Urothelium cell line (cell line): ENCODE measurements at places on chromosomes 2 and 18.
A peak's percentile ranks its signal among the peaks of the same experiment; 100 is the strongest.

DNA sequence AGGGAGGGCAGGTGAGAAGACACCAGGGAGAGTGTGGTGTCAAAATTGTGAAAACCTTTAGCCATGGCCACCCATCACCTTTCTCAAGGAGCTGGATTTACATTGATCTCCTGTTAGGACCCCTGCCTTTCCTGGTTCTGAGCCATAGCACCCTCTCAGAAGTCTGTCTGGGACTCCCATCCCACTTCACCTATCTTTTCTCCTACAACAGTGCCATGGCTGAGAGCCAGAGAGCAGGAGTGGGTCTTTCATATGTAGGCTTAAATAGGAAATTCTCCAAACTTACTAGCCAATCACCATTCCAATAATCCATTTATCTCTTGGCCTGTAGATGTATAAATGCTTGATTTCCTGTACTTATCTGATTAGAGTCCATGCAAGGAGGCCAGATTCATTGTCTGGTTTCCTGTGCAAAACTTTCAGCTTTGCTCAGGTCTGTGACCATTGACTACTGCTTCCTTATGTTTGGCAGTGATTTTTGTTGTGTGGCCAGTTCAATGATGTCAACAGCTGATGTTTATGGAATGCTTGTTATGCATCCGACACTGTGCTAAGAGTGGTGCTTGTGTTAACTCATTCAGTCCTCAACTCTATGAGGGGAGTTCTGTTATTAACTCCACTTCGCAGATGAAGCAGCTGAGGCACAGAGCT, 57.6 kb upstream of the IGFBP5 start:
- DNase-seq = no peak

DNA sequence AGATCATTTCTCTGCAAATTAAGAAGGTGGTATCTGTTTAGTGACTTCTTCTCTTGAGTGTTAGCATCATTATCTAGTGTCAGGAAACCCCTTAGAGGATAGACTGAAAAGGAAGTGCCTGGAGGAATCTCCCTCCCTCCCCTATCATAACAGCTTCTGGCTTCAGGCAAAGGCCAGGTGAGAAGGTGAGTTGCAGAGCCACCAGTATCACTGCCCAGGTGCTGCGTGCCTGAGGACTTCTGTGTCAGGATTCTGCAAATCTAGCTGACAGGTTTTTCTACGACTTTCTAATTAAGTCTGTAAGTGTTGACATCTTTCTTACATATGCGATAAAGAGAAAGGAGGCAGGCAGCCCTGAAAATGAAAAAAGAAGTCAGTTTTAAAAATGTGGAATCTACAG, 111.9 kb downstream of the CCDC85A start:
- DNase-seq = no peak

GRCh38 chr2:23803264-23803964, 123.5 kb downstream of the ATAD2B start:
- DNase-seq = no peak

DNA sequence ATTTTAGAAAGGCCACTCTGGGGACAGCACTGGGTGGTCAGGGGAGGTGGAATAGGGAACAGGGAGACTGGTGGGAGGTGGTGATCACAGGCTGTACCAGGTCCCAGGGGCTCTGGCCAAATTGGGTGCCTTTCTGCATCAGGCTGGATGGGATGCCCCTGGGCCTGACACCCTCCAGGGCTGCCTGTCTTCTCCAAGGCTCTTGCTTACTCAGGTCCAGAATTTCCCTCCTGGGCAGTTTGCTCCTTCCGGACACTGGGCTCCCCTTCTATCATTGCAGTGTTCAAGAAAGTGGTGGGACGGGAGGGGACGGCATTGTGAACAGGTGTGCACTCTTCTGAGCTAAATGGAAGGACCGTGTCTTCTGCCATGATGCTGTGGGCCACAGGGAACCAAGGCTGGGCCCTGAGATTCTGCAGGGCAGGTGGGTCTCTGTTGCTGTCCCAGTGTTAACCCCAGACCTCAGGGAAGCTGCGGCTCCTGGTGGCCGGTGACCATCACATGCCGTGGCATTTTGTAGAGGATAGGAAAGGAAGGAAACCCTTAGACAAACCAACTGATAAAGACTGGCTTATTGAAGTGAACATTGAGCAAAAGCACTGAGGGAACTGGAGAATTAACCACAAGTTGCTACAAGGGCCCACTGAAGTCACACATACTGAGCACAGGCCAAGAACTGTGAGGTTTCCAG, 93.7 kb upstream of the HS6ST1 start:
- DNase-seq = no peak

DNA sequence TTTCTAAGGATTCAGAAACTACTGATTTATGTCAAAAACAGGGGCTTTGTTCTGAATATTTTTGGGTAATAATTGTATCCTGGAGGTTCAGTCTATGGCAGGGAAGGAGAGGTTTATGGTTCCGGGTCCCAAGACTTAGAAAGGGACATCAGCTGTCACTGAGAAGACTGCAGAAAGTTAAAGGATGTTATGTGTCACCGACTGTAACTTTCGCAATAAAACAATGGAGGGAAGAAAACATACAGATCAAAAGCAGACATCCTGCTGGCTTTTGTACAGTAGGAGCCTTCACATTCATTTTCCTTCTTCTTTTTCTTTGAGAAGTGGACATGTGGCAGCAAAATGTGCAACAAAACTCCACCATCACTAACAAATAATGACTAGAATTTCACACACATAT, 900.7 kb upstream of the SOX11 start:
- no peak for DNase-seq

DNA sequence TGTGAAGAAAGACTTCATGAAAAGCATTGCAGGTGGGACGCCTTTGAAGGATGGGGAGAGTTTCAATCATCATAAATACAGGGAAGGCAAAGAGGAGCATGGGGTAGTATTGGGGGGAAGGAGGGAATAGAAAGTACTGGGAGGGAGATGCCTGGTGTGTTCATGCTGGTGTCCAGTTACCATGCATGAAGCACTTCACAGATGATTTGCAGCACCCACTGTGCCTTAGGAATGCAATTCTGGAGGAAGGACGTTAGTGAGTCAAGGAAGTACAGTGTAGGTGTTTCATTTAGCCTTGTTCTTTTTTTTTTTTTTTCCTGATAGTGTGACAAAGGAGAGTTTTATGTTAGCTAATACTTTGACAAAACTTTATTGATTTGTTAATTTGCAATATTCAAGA, 36.8 kb downstream of the ADAM23 start:
- no peak for DNase-seq

DNA sequence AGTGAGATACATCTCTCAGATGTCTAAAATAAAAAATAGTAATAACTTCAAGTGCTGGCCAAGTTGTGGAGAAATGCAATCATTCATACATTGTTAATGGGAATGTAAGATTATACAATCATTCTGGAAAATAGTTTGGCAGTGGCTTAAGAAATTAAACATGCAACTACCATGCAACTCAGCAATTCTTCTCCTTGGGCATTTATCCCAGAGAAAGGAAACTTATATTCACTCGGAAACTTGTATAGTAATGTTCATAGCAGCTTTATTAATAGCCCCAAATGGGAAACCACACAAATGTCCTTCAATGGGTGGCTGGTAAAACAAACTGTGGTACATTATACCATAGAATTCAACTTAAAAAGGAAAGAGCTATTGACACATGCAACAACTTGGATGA, 274.0 kb upstream of the SPRED2 start:
- DNase-seq = no peak

GRCh38 chr2:174635776-174636404, 38.3 kb upstream of the WIPF1 start:
- no peak for DNase-seq

- no peak for DNase-seq
Observed at GRCh38 chr18:47206945-47207637, 30.9 kb upstream of the IER3IP1 start.

- DNase-seq = no peak
Observed at GRCh38 chr2:29065068-29065811, 9.1 kb downstream of the PCARE start.

DNA sequence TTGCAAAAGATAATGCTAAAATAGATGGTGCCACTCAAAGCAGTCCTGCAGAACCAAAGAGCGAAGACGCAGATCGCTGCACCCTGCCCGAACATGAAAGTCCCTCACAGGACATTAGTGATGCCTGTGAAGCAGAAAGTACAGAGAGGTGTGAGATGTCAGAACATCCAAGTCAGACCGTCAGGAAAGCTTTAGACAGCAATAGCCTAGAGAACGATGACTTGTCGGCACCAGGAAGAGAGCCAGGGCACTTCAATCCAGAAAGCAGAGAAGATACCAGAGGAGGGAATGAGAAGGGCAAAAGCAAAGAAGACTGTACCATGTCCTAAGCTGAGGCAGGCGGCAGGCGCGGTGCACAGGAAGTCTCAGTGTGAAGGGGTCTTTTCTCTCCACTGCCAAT, 34.8 kb upstream of the RBM44 start:
- no peak for DNase-seq

- no peak for DNase-seq
Observed at GRCh38 chr18:25279556-25279955, 72.4 kb downstream of the ZNF521 start.

GRCh38 chr2:74481961-74482800, 617 bp downstream of the CCDC142 start:
- DNase-seq = peak; percentile 63

- DNase-seq = peak; percentile 20
Observed at GRCh38 chr2:3493615-3494007, 25.7 kb downstream of the ADI1 start.

GRCh38 chr2:63849381-63850203, 7.9 kb downstream of the UGP2 start:
- DNase-seq = no peak

- DNase-seq = no peak
Observed at GRCh38 chr2:169372561-169372960, 10.2 kb upstream of the LRP2 start.

DNA sequence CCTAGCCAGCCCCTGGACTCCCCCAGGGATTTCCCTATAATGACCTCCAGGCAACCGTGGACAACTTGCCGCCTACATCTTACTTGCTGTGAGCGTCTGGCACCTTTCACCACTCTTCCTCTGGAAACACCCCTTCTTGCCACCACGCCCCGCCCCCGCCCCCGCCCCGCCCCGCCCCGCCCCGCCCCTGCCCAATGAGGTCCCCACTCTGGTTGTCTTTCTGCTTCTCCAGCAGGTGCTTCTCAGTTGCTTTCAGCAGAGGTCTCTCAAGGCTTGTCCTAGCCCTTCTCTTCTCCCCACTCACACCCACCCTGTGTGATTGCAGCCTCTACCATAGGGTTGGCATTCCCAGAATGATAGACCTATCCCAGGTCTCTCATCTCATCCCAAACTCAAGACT, 214.5 kb downstream of the EN1 start:
- DNase-seq = no peak

GRCh38 chr2:118481299-118481698, 366.1 kb downstream of the EN1 start:
- no peak for DNase-seq

- no peak for DNase-seq
Observed at GRCh38 chr2:186713691-186714090, 19.8 kb downstream of the FAM171B start.

GRCh38 chr2:26299471-26300101, 46.4 kb upstream of the SELENOI start:
- no peak for DNase-seq

DNA sequence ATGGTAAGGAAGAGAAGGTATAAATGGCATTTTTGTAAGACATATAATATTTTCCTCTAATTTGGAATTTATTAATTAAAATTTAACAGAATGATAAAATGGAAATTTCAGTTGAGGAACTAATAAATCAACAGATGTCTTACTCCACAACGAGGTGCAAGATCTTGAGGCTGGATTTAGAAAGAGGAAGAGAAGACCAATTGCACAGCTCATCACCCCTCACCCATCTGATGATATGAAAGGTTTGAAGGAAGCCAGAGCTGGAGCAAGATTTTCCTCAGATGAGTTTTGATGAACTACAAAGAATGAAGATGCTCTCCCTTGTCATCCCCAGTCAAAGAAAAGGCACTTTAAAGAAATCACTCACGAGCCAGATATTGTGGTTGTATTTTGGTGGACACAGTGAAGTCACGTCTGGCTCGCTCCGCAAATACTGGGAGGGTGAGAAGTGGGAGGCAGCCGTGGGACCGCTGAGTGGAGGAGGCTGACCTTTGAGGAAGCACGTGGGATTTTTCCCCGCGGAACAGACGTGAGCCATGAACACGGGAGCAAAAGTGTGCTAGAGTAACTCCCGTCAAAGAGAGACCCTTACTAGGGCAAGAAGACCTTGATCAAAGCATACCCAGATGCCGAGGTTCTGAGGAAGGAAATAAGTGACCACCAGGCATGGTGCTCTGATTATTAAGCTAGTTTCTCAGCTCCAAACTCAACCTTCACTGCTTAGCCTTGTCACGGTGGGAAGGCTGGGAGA, 511.4 kb downstream of the RNF144A start:
- DNase-seq = no peak

DNA sequence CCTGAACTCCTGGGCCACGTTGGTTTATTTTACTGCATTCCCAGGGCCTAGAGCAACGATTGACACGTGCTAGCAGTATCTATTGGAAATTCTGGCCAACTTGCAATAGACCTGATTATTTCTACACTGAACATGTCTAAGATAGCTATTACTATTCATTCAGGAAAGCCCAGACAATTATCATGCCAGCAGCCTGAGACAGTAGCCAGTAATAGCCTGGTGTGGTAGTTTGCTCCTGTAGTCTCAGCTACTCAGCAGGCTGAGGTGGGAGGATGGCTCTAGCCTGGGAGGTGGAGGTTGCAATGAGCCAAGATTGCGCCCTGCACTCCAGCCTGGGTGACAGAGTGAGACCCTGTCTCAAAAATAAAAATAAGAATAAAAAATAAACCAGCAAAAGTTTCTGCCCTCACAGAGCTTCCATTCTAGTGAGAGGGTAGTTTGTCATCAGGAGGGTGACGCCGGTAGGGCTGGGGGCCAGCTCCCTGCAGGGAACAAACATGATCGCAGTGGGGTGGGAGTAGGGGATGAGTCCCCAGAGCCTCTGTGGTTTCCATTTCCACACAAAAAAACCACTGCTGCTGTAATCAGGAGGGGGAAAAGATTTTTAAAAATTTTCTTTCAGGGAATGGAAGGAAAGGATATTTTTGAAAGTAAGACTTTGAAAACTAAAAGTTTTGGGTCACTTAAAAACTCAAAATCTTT, 4.3 kb downstream of the CASP8 start:
- DNase-seq = no peak

- no peak for DNase-seq
Observed at GRCh38 chr2:97677480-97677879, 8.0 kb downstream of the C2orf92 start.

DNA sequence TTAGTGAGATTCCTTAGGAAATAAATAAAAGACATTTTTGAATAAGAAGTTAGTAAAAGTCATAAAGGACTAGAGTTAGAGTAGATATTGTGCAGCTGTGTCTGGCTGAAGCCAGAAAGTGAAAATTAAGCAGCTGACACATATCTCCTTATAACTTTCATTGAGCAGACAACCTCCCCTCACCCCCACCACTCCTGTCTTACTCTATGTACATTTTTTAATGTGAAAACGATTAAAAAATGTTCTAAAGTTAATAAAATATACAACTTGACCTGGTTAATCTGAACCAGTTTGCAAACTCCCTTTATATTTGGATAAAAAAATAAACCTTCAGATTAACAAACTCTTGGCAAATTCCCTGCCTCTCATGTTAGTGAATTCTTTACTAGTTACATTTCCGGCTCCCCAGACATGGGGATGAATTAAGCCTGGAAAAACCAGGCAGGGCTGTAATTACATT, 462.8 kb downstream of the MEIS1 start:
- DNase-seq = no peak

- peak; percentile 35 for DNase-seq
Observed at GRCh38 chr2:10668402-10669012, 21.3 kb downstream of the NOL10 start.
